ENCODE measurements at places on chromosomes 4 and X.

DNA sequence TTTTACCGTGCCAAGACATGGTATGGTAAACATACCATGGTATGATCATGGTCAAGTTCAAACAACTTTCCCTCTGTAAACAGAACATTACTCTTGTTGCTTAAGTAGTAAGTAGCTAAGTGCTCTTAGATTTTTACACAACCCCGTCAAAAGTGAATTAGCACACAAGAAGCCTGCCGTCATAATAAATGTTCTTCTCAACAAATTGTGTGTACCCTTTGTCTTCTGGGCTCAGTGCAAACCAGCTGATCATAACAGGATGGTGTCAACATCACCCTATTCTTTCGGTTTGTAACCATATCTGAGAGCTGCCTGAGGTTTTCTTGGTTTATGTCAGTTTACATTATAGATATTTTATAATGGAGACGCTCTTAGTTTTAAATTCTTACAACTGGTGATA, 28.8 kb downstream of the MSL3 start:
- DNase-seq: no peak

DNA sequence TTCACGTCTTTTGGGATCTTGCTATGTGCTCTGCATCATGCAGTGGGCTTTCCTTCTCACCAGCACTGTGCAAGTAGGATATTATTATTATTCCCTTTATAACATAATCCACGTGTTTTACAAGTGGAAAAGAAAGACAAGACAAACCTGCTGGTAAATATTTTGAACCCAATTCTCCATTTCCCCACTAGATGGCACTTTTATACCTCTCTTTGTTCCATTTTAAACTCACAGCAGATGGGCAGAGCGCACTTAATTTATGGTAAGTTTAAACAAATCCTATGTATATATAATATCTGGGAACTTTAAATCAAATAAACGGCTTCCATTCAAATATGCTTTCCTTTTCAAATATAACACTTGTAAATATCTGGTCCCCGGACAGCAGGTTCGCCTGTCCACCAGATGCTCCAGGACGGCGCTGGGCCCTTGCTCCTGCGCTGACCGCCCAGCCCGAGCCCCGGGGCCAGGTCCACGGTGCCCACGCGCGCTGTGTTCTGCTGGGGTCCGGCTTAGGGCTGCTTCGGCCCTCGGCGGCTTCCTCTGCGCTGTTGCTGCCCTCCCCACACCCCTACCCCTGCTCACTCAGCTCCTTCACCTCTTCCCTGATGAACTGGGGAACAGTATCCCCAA, 31.1 kb downstream of the F11 start:
- DNase-seq: peak; percentile 39

DNA sequence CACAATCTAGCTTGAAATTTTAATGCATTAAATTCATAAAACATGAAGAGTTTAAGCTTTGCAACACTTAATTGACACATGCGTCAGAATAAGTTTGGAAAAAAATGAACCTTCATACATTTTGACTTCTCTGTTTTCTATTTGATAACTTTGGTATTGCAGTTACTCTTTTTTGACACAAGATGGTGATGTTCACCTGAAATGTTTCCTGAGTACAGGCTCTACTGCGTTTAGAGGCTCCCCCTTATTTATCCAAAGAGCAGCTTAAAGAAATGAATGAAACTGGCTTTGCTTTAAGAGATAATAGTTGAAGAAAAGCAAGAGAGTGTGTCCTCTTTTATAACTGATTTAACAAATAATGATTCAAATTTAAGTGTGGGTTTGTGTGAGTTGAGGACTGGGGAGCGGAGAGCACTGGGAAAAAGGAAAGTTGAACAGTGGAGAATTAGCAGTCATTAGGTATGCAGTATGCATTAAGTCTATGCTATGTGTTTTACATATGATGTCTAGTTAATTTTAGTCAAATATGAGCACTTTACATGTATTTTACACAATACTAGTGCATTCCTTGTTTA, 180.6 kb upstream of the NUDT6 start:
- DNase-seq: peak; percentile 56

- no peak for DNase-seq
Observed at GRCh38 chrX:69236641-69237040, 71.4 kb upstream of the PJA1 start.

GRCh38 chr4:143207555-143207954, 22.8 kb downstream of the USP38 start:
- DNase-seq: no peak

GRCh38 chr4:38752941-38753806, 29.6 kb downstream of the TLR10 start:
- no peak for DNase-seq

GRCh38 chr4:78057600-78058550, 752 bp downstream of the FRAS1 start:
- no peak for DNase-seq

DNA sequence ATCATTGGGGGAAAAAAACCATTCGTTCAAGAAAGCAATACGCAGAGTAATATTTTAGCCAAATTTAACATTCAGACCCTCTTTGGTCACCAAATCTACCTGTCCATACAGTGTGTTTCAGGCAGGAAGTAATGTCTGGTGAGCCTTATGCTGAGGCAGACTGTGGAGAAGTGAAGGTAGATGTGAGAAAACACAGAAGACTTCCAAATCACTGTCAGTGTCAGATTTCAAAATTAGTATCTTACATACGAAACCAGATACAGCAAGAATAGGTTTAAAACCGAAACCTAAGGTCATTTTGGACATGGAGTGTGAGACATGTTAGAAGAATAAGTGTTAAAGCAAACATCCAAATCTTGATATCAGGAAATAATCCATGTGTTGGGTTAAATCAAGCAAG, 664.5 kb upstream of the HTR2C start:
- DNase-seq: no peak

DNA sequence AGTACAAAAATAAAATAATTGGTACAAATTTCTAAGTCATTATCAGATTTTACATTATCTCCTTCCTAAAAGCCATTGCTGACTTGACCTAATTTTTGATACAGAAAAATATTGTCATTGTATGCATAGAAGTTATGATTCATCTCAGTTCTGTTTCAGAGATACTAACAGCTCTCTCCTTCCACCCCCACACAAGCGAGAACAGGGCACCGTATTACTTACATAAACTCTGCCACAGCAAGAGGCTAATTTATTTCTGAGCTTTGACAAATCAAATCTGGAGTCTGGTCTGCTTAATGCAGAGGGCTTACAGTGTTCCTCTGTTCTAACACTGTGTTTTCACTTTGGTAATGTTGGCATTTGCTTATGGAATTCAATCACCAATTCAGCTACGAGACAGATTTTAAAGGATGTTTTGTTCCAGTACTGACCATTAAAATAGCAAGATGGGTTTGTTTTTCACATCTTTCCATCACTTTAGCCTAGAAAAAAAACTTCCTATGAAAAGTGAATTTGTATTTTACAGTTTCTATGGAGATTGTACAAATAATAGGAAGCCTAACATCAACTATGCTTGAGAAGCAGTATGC, 181.8 kb downstream of the USP46 start:
- DNase-seq: no peak

DNA sequence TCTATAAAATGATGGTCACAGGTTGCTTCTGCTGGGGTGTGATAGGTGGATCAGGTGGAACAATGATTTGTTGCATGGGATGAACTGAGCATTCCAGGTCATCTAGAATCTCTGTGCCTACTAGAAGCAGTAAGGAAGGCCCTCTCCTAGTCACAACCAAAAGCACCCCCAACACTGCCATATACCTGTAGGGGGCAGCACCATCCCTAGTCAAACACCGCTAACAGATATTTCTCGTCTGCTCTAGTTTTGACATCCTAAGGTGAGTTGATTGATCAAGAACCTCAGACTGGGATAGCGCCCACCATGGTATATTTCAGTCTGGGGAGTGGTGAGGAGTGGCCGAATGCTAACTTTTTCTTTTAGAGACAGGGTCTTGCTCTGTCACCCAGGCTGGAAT, 160.2 kb downstream of the NHS start:
- DNase-seq: no peak

- DNase-seq: no peak
Observed at GRCh38 chrX:17412692-17413091, 37.7 kb downstream of the NHS start.

DNA sequence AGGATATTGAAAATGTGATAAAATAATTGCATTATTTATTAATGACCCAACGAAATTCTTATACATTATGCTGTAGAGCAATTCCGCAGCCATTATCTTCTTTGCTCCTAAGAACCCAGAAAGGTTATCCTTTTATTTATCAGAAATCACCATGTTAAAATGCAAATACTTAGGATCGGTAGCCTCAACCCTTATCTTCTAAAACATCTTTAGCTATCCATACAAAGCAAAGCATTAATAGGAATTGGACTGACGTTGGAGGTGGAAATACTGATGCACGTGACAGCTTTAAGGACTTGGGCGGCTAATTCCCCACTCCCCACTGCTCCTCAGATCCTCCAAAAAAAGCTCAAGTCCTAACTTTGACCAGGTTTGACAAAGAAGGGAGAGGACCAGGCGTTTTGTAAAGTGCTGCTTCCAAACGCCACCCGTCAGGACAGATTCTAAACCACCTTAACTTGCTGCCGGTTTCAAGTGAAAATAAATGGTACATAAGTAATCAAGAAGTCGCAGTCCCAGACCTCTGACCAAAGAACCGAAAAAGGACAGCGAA, 539 bp upstream of the SPCS3 start:
- DNase-seq: no peak

GRCh38 chrX:77743720-77744119, 42.3 kb downstream of the ATRX start:
- no peak for DNase-seq

GRCh38 chrX:149987613-149988012, 49.3 kb upstream of the EOLA2 start:
- peak; percentile 18 for DNase-seq

- no peak for DNase-seq
Observed at GRCh38 chrX:1851527-1851926, 236.7 kb downstream of the ASMT start.
